ENCODE measurements at places on chromosomes 2 and 18.

DNA sequence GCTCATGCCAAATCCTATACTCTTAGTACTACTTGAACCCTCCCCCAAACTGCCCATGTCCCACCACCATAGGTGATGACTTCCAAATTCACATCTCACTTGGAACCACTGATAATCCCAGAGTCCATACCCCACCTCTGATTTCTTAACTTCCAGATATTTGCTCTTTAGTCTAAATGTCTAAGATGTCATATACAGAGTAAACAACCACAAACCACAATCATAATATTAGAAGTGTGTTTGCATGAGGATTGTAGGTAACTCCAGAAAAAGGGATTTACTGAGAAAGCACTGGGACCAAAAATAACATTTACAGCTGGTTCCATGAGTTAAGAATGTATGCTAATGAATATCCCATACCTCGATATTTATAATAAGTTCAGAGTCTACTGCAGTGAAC, 146.2 kb downstream of the ZNF385B start:
- no peak for DNase-seq

DNA sequence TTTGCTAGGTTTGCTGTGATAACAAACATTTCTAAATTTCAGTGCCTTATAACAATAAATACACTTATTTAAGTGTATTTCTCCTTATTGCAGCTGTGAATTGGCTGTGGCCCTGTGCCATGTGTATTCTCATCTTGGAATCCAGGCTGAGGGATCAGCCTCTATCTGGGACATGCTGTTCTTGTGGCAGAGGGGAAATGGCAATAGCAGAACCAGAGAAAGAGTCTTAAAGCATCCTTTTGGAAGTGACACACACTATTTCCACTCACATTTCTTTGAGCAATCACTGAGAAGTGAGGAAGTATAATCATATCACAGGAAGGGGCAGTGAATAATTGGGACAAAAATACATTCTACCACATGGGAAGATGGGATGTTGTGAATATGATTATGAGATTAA, 66.2 kb upstream of the PROKR1 start:
- no peak for DNase-seq

- DNase-seq, result no peak
These were observed 84.8 kb upstream of the NCKAP5 start for GRCh38 chr2:133653056-133653455.

- DNase-seq, result no peak
These were observed 226.0 kb downstream of the DPP10 start for GRCh38 chr2:114668415-114668814.

GRCh38 chr2:121388371-121388770, 103.4 kb upstream of the TFCP2L1 start:
- no peak for DNase-seq

DNA sequence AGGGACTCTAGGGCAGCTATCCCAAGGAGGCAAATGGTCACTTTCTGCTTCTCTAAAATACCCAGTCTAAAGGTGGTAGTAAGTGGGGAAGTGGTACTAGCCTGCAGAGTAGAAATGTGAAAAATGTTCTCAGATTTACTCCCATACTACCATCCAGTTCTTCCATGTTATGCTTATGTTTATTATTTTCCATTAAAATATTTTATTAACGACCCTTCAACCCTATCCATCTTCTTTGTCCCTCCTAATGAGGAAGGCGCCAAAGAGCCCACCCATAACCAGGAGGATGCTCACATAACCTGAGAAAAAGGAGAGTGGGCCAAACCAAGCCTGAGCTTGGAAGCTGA, 153.5 kb downstream of the ANTXR1 start:
- no peak for DNase-seq

- no peak for DNase-seq
These were observed 12.5 kb upstream of the HRH4 start for GRCh38 chr18:24447961-24448360.

GRCh38 chr2:151410485-151410834, 758 bp downstream of the RIF1 start:
- DNase-seq, result peak; percentile 30

- no peak for DNase-seq
These were observed 45.6 kb downstream of the TRIB2 start for GRCh38 chr2:12762337-12762736.

DNA sequence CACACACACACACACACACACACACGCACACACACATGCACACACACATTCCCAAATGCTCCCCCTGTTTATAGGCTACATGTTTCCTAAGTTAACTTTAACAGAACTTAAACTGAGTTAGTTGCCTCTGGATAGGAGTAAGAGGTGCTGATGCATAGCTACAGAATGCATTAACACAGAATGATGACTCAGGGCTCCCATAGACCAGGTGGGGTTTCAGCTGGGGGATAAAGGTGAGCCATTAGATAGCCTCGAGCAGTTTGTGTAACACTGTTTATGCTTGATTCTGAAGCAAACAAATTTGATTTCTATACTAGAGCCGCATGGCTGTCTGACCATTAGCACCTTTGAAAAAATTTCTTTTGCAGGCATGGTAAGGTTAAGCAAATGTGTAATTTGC, 741.0 kb downstream of the PLCL1 start:
- DNase-seq, result no peak

DNA sequence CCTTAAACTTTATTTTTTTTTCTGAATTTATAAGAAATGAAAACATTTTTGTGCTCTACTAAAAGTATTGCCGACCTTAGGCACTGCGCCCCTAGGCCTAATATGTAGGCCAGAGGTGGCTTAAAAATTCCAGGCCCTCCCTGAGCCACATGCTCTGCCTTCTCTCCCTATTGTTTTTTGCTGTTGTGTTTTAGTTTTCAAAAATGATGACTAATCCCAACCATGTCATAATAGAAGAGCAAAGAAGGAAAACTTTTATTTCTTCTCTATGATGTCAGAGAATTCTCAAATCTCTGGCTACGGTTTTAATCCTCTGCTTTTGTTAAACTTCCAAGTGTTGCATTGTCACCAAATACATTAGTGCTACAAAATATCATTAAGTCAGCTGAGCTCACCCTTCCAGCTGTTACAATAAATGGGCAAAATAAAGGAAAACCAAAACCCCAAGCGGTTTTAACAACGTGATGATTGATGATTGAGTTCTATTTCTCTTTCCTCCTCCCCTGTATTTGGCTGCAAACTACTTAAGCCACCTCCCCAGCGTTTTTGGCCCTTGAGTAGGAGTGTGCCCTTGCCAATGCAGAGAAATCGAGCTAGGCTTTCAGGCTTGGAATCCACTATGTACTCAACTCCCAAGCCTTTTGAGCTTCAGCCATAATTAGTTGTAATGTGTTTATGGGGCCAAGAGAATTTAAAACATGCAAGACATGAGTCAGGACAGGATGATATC, 163.5 kb upstream of the POU3F3 start:
- DNase-seq, result no peak

GRCh38 chr2:109045505-109045904, 56.5 kb upstream of the EDAR start:
- no peak for DNase-seq

Measured in C1 segment of cervical spinal cord (tissue), 14 donors.